Neuronal stem cell (in vitro differentiated cells): ENCODE measurements at places on chromosomes 1 and 21.
A peak's percentile ranks its signal among the peaks of the same experiment; 100 is the strongest.

DNA sequence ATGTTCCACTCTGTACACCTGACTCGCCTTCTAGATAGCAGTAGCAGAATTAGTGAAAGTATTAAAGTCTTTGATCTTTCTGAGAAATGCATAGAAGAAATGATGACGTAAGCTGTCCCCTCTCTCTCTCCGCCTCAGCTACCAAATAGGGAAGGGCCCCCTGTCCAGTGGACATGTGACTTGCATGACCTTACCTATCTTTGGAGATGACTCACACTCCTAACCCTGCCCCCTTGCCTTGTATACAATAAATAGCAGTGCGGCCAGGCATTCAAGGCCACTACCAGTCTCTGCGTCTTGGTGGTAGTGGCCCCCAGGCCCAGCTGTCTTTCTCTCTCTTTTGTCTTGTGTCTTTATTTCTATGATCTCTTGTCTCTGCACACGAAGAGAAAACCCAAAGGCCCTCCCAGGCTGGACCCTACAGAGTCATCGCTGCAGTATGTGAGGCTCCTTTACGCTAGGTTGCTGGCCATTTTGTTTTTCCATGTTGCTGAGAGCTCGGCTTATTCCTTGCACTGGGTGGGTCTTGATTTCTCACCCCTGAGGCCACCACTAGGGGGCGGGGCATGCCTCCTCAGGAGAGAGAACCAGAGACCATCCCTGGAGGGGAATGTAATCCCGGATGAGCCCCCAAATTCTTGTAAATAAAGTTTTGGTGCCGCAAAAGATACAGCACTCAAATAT is 16.0 kb upstream of the ZBTB8B start:
- DNase-seq: no peak

DNA sequence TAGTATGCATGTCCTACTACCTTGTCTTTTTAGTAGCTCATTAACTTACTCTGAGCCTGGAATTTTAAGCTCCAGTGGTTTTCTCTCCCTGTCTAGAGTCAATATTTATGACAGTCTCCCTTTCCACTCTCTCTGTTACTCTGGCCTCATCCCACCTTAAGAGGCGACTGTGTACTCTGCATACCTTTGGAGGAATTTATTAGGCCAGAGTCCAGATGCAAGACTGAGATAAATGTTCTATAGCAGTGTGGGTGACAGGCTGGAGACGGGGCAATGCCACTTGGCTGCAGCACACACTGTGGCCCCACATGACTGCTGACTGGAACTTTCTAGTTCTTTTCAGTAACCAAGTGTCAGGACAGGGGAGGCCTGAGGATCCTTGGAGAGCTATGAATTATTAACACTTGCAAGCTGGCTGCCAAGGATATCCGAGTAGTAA is 4.1 kb upstream of the PDZK1 start:
- no peak for DNase-seq

DNA sequence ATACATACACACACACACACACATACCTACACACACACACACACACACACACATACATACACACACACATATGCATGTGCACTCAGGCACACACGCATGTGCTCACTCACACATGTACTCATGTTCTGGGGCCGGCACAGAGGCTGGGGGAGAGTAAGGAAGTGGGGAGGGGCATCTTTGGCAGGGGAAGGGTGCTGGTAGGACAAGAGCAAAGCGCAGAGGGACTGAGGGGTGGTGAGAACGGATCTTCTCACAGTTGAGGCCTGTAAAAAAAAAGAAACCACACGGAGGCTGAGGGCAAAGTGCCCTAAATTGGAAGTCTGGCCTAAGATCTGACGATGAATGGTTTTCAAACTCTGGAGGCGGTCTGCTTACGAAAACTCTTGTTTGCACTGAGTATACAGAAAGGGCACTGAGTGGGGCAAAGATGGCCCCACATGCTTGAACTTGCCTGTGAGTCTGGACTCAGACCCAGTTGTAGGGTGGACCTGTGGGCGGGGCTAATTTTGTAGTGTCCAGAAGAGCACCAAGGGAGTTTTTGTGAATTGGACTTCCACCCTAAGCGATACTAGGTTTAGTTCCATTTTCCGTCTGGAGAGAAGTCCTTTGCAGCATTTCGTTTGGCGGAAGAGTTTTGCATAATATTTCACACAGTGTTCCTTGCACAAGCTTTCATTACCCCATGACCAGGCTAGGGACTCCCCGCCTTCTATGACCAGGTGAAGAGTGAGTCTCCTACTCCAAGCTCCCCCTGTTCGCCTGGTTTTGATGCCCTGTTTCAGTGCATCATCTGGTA is 79.3 kb upstream of the LYST start:
- DNase-seq: no peak

- DNase-seq: no peak
Measured at GRCh38 chr1:214002060-214002459, 14.3 kb downstream of the PROX1 start.

DNA sequence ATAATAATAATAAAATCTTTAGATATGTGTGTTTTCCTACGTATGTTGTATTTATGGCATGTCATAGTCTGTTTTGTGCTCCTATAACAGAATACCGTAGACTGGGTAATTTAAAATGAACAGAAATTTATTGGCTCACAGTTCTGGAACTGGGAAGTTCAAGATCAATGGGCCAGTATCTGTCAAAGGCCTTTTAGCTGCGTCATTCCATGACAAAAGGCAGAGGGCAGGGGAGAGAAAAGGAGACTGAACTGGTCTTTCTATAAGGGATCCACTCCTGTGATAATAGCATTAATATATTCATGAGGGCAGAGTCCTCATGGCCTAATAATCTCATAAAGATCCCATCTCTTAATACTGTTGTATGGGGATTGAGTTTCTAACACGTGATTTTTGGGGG is 7.1 kb upstream of the SFT2D2 start:
- no peak for DNase-seq

GRCh38 chr21:15850645-15851044 is 120.9 kb downstream of the USP25 start:
- DNase-seq: no peak

DNA sequence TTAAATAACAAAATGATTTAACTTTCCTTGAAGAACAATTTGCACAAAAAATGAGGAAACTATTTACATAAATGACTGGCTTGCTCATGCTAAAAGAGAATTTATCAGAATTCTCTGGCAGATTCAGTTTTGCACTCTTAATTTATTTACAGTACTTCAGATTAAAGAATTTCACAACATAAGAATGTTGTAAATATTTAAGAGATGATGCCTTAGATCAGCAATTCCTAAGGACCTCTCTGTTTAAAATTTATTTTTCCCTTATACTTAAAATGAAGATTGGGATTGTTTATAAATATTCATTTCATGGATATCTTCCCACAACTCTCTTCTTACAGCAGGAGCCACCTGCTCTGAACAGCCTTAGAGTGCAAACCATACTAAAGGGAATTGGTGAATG is 120.8 kb downstream of the OLFM3 start:
- DNase-seq: no peak

GRCh38 chr1:112721966-112722524 is 6.9 kb upstream of the PPM1J start:
- DNase-seq: no peak

DNA sequence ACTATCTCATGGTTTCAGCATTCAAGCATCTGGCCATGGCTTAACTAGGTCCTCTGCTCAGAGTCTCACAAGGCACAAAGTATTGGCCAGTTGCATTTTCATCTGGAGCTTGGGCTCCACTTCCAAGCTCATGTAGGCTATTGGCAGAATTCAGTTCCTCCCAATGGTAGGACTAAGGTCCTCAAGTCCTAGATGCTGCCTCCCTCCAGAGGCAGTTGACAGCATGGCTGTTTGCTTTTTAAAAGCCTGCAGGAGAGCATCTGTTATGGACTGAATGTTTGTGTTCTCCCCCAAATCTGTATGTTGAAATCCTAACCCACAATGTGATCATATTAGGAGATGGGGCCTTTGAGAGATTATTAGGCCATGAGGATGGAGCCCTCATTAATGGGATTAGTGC is 38.0 kb upstream of the HLX start:
- DNase-seq: no peak

DNA sequence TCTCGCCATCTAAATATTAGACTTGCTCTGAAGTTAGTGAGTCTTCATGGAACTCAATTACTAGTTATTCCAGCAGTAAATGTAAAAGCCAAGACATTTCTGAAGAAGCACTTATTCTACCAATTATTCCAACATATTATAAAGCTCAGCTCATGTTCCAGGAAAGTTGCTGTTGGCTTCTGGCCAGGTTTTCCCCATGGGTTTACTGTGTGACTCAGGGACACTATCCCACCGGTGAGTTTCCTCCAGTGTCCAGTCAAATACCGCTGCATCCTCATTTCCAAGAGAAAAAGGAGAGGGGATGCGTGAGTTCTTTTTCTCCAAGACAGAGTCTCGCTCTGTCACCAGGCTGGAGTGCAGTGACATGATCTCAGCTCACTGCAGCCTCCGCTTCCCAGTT is 9.2 kb upstream of the HHIPL2 start:
- no peak for DNase-seq

- no peak for DNase-seq
Measured at GRCh38 chr21:38181096-38181495, 75.7 kb upstream of the KCNJ15 start.

DNA sequence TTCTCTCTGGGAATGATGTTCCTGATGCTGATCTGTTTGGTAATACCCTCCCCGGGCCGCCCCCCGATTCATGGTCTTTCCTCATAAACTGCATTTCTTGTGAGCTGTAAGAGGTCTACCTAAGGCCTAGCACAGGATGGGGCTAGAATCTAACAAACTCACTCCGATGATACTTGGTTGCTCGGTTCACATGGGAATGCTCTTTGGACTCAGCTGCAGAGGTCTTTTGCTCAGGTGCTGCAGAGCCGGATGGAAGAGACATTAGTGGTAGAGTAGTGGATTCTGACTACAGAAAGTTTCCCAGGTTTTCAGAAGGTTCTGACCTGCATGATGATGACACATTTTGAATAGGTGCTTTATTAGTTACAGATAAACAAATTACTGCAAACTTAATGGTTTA is 8.3 kb upstream of the TMEM269 start:
- DNase-seq: no peak

GRCh38 chr1:10217748-10218441 is 7.5 kb downstream of the KIF1B start:
- no peak for DNase-seq

DNA sequence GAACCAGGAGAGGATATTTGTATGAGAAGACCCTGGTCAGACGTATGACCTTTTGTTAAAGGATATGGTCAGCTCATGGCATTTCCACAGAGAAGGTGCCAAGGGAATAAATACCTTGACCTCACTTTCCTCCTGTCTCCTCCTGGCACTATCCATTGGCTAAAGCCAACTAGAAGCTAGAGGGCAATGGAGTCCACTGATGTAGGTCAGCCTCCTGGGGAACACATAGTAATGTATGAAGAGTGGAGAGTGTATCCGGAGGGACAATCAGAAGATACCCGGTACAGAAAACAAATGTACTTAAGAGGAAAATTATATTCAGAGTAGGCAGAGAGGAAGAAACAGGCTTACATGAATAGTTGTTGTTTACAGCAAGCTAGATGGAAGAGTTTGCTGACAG is 698 bp upstream of the NTMT2 start:
- DNase-seq: no peak

- DNase-seq: no peak
Measured at GRCh38 chr1:29804181-29804899, 568.0 kb downstream of the PTPRU start.

DNA sequence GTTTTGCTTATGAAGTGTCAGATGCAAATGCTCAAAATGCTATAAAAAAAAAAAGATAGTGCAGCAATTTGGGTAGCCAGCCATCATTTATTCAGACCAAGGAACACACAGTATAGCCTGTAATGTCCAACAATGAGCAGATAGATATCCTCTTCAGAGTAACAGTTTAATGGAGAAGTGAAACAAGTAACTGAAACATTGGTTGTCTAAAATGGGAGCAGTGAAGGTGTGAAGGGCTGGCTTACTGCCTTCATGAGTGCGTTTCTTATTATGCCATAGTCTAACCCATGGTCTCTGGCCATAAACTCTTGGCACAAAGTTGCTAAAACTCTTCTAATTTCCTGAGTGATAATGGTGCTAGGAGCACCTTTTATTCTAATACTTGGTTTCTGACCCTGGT is 11.4 kb downstream of the RGS5 start:
- no peak for DNase-seq

- no peak for DNase-seq
Measured at GRCh38 chr21:34367320-34367935, 3.6 kb downstream of the KCNE2 start.

- no peak for DNase-seq
Measured at GRCh38 chr1:41720861-41721410, 197.8 kb downstream of the HIVEP3 start.

GRCh38 chr1:44707959-44708831 is 22.8 kb downstream of the RNU5D-1 start:
- DNase-seq: no peak

- DNase-seq: no peak
Measured at GRCh38 chr1:195618287-195618686, 990.0 kb downstream of the KCNT2 start.

DNA sequence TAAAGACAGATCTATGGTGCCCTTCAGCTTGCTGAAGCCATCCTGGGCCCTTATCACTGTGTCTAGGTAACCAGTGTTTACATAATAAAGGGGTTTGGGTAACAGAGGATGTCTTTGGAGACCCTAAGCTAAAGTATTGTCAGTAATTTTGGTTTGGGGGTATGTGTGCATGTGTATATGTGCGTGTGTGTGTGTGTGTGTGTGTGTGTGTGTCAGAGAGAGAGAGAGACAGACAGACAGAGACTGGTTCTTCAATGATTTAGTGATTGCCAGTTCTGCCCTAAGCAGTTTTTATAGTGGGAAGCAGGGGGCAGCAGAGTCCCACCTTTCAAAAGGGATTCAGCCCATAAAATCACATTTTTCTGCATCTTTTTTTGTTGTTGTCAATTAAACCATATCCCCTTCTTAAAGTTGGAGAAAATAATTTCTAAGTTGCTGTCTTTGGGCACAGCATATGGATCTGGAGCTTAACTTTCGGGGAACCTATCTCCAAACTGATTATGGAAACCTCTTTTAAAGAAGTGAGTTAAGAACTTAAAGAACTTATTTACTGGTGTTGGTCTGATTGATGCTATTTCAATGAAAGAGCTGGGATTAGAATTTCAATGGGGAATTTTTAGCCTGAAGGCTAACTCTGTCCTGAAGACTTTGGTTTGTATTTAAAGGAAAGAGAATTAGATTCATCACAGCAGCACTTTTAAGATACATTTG is 51.1 kb downstream of the ZNF326 start:
- peak; percentile 11 for DNase-seq

- peak; percentile 58 for DNase-seq
Measured at GRCh38 chr1:220527908-220528678, at the start of gene MARK1. MARK1 (plus strand) TSS chr1:220528136; CDS start chr1:220528823, 687 bp downstream.

GRCh38 chr1:33712186-33712585 is 151.7 kb upstream of the HMGB4 start:
- peak; percentile 17 for DNase-seq

DNA sequence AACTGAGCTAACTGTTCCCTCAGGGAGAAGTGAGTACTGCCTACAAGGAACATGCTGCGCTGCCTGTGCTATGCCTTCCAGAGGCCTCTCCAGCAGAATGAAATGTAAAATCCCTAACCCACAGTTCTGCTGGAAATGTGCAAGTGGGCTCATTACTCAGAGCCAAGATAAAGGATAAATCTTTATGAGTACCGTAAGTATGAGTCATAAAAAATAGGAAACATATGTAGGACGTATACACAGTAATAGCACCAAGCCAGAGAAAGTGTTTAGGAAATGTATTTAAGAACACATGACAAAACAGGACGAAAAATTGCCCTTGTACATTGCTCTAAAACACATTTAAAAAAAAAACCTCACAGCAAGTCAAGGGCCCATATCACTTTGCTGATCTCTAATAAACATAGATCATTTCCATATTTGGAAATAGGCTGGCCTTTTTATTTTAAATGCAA is 104.6 kb downstream of the TGFBR3 start:
- no peak for DNase-seq

GRCh38 chr1:33181921-33182341 is at the start of gene TRIM62:
TRIM62 (minus strand) TSS chr1:33182043; CDS start chr1:33181432, 611 bp downstream.
- DNase-seq: peak; percentile 90
